ENCODE measurements at places on chromosomes 7 and 10.

DNA sequence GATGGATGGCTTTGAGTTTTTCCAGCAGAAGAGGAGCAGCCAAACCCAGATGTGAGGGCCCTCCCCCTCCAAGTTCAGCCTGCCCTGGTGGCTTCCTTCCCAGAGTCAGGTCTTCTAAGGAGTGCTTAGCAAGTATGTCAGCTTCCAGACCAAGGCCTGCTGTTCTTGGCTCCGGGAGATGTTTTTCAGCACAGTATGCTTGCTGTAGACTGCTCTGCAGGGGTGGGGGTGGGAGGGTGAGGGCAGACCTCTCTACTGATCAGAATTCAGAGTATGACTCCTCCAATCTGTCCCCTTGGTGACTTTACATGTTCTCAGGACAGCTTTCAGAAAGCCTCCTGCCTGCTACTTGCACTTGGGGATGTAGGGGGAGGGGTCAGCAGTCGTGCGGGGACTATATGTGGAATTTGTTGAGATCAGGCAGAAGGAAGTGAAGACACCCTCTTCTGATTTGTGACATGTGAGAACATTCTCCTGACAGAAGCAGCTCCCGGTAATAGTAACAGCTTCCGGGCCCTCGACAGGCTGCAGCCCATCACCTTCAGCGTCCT lies 516.4 kb upstream of the ZMIZ1 start:
- no peak overlapping the region for H3K27ac ChIP-seq
- H3K4me3 ChIP-seq = no peak overlapping the region
- H3K27me3 ChIP-seq = peaks cover 9% of the 10 kb centered on the region
- H3K4me1 ChIP-seq = peaks cover 7% of the 10 kb centered on the region

DNA sequence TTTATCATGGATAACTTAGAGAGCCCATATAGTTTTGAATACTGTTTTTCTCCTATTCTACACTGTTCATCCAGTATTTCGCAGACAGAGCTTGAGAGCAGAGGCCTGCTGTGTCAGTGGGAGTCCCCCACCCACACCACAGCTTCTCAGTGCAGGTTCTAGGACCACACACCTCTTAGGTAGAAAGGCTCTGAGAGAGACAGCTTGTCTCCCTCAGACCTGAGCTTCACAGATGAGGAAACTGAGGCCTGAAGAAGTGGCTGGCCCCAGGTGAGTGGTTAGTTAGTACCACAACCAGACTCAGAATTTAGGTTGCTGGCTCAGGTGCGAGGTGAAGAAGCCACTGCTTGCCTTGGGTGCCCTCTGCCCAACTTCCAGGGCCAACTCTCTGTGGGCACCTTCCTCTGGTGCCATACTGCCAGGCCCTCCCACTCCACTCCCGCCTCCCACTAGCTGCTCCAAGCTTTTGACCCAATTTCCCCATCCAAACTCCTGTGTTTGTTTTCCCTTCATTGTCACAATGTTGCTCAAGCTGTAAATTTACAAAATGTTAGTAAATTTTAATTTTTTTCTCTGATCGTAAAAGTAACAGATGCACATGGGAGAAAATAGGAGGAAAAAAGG lies 7.6 kb upstream of the HILPDA start:
- no peak overlapping the region for H3K4me3 ChIP-seq
- DNase-seq = peak; percentile 70
- H3K27ac ChIP-seq = peak overlapping the region; percentile 44
- peaks cover 52% of the 10 kb centered on the region for H3K4me1 ChIP-seq
- peaks cover 3% of the 10 kb centered on the region for H3K36me3 ChIP-seq

DNA sequence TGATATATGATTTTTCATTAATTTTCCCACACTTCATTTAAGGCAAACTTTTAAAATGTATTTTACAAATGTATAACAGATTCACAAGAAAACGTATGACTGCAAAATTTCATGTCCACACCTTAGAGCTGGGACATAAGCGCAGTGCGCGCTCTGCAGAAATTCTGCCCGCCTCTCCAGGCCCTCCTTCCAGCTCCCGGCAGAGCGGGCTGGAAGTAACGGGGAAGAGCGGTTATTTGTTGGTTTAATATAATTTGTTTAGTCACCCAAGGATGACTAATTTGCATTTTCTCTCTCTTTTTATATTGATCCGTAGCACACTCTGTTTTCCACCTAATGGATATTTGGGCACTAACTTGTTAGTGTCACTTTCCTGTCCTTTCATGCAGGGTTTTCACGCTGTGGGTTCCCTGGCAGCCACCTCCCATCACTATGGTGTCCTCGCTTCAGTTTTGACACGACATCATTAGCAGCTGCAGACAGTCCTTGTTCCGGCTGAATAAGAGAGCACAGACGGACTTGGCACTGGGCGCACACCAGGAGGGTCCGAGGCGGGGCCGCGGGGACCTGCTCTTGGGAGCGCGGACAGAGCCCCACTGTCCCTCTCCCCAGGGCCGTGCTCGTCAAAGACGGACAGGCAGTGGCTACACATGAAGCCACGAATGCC lies 129.2 kb upstream of the SEC61G start:
- no peaks in the 10 kb centered on the region for H3K4me1 ChIP-seq
- peaks cover 6% of the 10 kb centered on the region for H3K27me3 ChIP-seq
- DNase-seq = no peak
- no peak overlapping the region for H3K4me3 ChIP-seq

- no peaks in the 10 kb centered on the region for H3K27me3 ChIP-seq
- peak; percentile 44 for DNase-seq
- peak overlapping the region; percentile 16 for H3K27ac ChIP-seq
- peak overlapping the region; percentile 91 for H3K4me3 ChIP-seq
- H3K4me1 ChIP-seq = peaks cover 26% of the 10 kb centered on the region
- H3K36me3 ChIP-seq = no peaks in the 10 kb centered on the region
Measured at GRCh38 chr7:35035511-35035961, 1.7 kb downstream of the DPY19L1 start.

DNA sequence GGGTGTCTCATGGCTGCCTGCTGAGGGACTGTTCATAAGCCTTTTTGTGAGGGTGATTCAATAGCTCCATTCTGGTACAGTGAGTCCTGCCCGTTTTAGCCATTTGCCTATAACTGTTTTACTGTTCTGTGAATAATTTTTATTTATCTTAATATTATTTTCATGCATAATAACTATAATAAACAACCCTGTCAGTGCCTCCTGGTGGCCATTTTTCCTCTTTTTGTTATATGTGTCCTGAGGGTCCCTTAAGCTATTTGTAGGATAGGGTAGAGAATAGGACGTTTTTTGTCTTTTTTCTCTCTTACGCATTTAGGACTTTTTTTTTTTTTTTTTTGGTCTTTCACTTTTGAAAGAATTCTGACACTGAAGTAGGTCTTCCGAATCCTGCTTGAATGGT lies 2.9 kb downstream of the C1QL3 start:
- no peak overlapping the region for H3K4me3 ChIP-seq
- peaks cover 7% of the 10 kb centered on the region for H3K36me3 ChIP-seq
- peaks cover 2% of the 10 kb centered on the region for H3K4me1 ChIP-seq
- H3K27ac ChIP-seq = no peak overlapping the region
- DNase-seq = no peak
- H3K27me3 ChIP-seq = peaks cover 33% of the 10 kb centered on the region

DNA sequence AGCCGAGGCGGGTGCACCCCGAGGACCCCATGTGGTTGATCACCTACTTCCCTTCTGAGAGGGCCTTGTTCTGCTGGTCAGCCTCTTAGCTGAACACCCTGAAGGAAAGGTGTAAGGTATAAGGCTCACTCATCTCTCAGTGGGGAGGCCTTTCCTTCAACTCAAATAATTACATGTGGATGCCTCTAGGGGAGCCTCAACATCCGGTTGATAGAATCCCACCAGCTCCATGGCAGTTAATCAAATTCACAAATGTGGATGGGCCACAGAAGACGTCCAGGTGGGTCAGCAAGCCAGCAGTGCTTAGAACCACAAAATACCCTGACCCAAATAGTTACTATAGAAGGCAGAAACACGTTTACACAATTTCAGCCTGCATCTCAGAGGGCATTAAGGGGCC lies 37.7 kb upstream of the ZNF32 start:
- no peak overlapping the region for H3K27ac ChIP-seq
- no peak for DNase-seq
- H3K4me3 ChIP-seq = no peak overlapping the region
- peaks cover 36% of the 10 kb centered on the region for H3K27me3 ChIP-seq
- H3K36me3 ChIP-seq = no peaks in the 10 kb centered on the region
- peaks cover 2% of the 10 kb centered on the region for H3K4me1 ChIP-seq

DNA sequence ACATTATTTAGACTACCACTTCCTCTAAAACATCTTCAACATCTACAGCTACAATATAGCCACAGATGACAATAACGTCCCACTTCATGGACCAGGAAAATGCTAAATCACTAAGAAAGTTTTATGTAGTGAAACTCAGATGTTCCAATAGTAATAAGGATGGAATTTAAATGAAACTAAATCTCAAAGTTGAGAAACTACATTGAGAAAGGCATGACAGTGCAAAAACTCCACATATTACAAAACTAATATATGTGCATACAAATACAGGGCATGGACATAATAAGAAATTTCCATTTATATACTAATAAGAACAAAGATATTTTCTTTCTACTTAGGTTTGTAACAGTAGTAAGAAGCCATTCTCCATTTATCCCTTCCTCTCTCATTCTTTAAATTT lies 31.1 kb downstream of the POT1 start:
- DNase-seq = no peak
- H3K27ac ChIP-seq = no peak overlapping the region
- H3K27me3 ChIP-seq = no peaks in the 10 kb centered on the region
- H3K36me3 ChIP-seq = peaks cover 29% of the 10 kb centered on the region

DNA sequence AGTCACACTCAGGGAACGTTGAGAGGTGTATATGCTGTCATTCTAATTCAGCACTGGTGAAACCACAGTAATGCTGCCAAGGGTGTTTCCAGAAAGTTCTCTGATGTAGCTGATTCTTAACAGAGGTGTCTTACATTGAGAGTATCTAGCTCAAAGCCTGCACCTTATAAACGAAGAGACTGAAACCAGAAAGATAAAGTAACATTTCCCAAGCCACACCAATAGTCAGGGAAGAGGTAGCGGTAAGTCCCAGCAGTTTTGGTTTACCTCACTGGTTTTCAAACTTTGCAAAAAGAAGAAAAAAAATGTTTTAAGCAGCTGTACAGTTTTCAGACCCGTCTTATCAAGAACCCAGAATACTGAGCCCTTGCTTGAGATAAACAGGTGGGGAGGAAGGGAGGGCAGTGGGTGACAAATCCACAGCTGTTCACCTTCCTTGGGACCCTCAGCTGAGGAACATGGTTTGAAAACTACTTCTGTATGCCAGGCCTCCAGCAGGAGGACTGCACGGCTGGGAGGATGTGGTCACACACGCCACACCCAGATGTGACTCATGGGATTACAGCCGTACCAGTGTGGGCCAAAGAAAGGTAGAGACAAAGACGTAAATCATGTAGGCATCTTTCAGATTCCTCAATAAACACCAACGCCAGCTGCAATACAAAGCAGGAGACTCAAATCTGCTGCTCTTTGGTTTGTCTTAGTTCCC lies 63.9 kb upstream of the GSDME start:
- peaks cover 47% of the 10 kb centered on the region for H3K4me1 ChIP-seq
- peak overlapping the region; percentile 40 for H3K4me3 ChIP-seq
- DNase-seq = peak; percentile 92
- H3K27ac ChIP-seq = peak overlapping the region; percentile 97

- no peaks in the 10 kb centered on the region for H3K36me3 ChIP-seq
- no peaks in the 10 kb centered on the region for H3K27me3 ChIP-seq
- H3K27ac ChIP-seq = no peak overlapping the region
- no peaks in the 10 kb centered on the region for H3K4me1 ChIP-seq
Measured at GRCh38 chr7:157861031-157861491, 524.3 kb downstream of the DNAJB6 start.

- H3K36me3 ChIP-seq = no peaks in the 10 kb centered on the region
- no peaks in the 10 kb centered on the region for H3K27me3 ChIP-seq
- no peak for DNase-seq
- no peak overlapping the region for H3K4me3 ChIP-seq
- no peaks in the 10 kb centered on the region for H3K4me1 ChIP-seq
Measured at GRCh38 chr10:97060441-97061084, 125.2 kb downstream of the SLIT1 start.

GRCh38 chr10:78358351-78358750 lies 324.7 kb downstream of the RPS24 start:
- H3K36me3 ChIP-seq = no peaks in the 10 kb centered on the region
- H3K27ac ChIP-seq = no peak overlapping the region
- H3K27me3 ChIP-seq = no peaks in the 10 kb centered on the region
- no peak for DNase-seq
- H3K4me1 ChIP-seq = peaks cover 20% of the 10 kb centered on the region

- no peak overlapping the region for H3K4me3 ChIP-seq
- H3K36me3 ChIP-seq = no peaks in the 10 kb centered on the region
- H3K27me3 ChIP-seq = peaks cover 1% of the 10 kb centered on the region
- no peaks in the 10 kb centered on the region for H3K4me1 ChIP-seq
Measured at GRCh38 chr10:76036111-76036940, 604.9 kb downstream of the LRMDA start.

- no peaks in the 10 kb centered on the region for H3K4me1 ChIP-seq
- H3K36me3 ChIP-seq = no peaks in the 10 kb centered on the region
- H3K27me3 ChIP-seq = no peaks in the 10 kb centered on the region
- no peak for DNase-seq
- H3K27ac ChIP-seq = no peak overlapping the region
Measured at GRCh38 chr7:115680921-115681320, 349.6 kb downstream of the TFEC start.

DNA sequence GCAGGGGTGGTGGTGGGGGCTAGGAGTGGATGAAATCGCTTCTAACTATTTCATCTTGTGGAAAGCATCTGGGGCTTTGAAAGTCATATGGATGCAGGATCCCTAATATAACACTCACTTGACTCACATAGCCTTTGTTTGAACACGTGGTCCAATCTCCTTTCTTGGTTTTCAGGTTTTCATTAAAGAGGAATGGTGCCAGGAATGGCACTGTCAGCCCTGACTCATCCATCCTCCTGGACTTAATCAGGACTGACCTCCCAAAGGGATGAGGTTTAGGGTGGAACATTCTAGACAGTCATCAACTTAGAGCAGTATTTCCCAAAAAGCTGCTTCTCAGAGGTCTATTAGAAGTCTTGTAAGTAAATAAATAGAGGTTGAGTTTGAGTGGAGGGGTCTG lies 162.0 kb upstream of the PLXNA4 start:
- H3K4me3 ChIP-seq = no peak overlapping the region
- H3K36me3 ChIP-seq = no peaks in the 10 kb centered on the region
- H3K27me3 ChIP-seq = no peaks in the 10 kb centered on the region
- DNase-seq = no peak
- no peak overlapping the region for H3K27ac ChIP-seq
- H3K4me1 ChIP-seq = no peaks in the 10 kb centered on the region

DNA sequence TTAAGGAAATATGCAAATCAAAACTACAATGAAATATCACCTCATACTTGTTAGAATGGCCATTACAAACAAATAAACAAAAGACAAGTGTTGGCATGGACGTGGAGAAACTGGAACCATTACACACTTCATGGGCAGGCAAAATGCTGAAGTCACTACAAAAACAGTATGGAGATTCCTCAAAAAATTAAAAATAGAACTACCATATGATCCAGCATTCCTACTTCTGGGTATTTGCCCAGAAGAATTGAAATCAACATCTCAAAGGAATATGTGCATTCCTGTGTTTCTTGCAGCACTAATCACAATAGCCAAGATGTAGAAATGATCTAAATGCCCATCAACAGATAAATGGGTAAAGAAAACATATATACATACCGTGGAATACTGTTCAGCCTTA lies 83.6 kb downstream of the NRCAM start:
- H3K4me3 ChIP-seq = no peak overlapping the region
- no peak overlapping the region for H3K27ac ChIP-seq
- peaks cover 4% of the 10 kb centered on the region for H3K36me3 ChIP-seq
- H3K4me1 ChIP-seq = peaks cover 7% of the 10 kb centered on the region

- no peaks in the 10 kb centered on the region for H3K27me3 ChIP-seq
- H3K4me1 ChIP-seq = peaks cover 46% of the 10 kb centered on the region
- peaks cover 46% of the 10 kb centered on the region for H3K36me3 ChIP-seq
- no peak overlapping the region for H3K27ac ChIP-seq
Measured at GRCh38 chr7:76333511-76334101, 25.2 kb downstream of the YWHAG start.

- peak overlapping the region; percentile 91 for H3K27ac ChIP-seq
- H3K4me1 ChIP-seq = peaks cover 46% of the 10 kb centered on the region
- H3K4me3 ChIP-seq = peak overlapping the region; percentile 88
- peaks cover 55% of the 10 kb centered on the region for H3K36me3 ChIP-seq
- peaks cover 9% of the 10 kb centered on the region for H3K27me3 ChIP-seq
Measured at GRCh38 chr10:3068968-3069737, 1.8 kb downstream of the PFKP start.

All from activated CD8-positive, alpha-beta T cell treated with anti-CD3 and anti-CD28 coated beads for 36 hours (primary cell).